ENCODE measurements at places on chromosomes 11 and 22. TPM values are rescaled to one million over a fixed set of nuclear protein-coding genes. Genes with fewer than 3 reads are reported as not detected.
A peak's percentile ranks its signal among the peaks of the same experiment; 100 is the strongest.

GRCh38 chr11:45394294-45395085 is 108.3 kb upstream of the SYT13 start:
- no peak for DNase-seq

DNA sequence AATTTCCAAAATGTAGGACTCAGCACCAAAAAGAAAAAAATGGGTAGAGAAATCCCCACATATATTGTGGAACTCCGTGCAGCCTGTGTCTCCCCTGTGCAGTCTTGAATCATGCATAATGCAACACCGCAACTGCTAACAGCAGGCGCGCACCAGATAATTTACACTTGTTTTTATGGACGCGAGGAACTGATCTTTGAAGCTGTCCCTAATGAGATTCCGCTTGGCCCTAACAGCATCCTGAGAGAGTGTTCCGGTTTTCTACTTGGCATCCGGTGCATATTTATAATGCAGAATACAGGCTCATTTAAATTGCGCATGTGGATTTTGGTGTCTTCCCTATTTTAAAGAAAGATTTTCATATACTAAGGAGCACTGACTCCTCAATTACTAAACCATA is 21.1 kb downstream of the MPPED2 start:
- no peak for DNase-seq

GRCh38 chr11:32451808-32452207 is 16.5 kb upstream of the WT1 start:
- peak; percentile 94 for DNase-seq

GRCh38 chr11:11322101-11322500 is 30.9 kb downstream of the CSNK2A3 start:
- no peak for DNase-seq

DNA sequence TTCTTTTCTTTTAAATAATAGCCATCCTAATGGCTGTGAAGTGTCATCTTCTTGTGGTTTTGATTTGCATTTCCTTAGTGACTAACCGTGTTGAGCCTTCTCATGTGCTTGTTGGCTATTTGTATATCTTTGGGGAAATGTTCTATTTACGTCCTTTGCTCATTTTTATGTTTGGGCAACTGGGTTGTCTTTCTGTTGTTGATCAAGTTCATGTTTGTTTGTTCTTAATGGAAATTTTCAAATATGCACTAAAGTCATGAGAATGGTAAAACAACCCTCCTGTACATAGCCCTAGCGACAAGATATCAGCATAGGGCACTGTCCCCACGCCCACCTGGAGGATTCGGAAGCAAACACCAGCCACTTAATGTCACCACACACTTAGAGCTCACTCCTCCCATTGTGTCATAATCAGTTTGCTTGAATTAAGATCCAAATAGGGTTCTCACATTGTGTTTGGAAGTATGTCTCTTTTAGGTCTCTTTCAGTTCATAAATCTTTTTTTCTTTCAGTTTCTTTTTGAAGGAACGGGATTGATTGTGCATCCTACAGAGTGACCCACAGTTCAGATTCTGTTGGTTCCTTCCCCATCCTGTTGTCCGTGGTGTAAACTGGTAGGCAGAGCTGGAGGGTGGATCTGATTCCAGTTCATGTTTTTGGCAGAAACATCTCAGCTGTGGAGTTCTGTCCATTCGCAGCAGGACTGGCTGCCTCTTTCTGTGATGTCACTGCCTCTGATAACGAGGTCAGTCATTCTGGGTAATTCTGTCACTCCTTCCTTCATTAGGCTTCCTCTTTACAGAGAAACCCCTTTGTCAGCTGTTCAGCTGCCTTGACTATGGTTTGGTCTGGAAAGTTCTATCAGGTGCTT is 26.4 kb upstream of the ADORA2A start:
- DNase-seq: no peak

GRCh38 chr11:1640076-1640946 is 10.7 kb downstream of the KRTAP5-5 start:
- peak; percentile 62 for DNase-seq

GRCh38 chr11:110032259-110032658 is 60.9 kb upstream of the ZC3H12C start:
- no peak for DNase-seq

DNA sequence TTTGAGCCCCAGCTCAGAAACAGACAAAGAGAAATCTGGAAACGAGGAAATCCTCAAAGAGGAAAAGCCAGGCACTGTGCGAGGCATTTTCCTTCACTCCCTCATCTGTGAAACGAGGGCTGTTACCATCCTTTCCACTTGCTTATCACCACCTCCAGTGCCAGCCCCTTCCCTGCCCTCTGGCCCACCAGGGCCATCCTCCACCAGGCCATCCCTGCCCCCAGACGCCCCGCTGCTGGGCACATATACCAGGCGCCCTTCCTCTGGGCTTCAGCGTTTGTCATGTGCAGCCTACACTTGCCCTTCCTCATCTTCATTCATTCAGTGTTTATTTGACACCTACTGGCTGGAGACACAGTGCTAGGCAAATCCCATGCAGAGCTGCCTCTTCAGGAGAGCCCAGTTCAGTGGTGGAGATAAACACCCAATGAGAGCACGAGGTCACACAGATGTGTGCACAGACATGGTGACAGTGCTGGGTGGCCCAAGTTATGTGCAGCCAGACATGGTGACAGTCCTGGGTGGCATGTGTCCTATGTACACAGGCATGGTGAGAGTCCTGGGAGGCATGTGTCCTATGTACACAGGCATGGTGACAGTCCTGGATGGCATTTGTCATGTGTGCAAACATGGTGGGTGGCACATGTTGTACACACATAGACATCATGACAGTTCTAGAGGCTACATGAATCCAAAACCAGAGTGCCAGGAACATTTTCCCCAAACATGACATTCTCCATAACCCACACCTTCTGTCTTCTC is 9.7 kb downstream of the SPTBN2 start:
- DNase-seq: no peak

GRCh38 chr11:102313238-102313940 is 3.9 kb upstream of the BIRC3 start:
- peak; percentile 45 for DNase-seq

GRCh38 chr11:45247433-45247832 is 38.7 kb downstream of the SYT13 start:
- peak; percentile 8 for DNase-seq

- no peak for DNase-seq
Observed at GRCh38 chr11:133982876-133983275, 26.1 kb upstream of the IGSF9B start.

DNA sequence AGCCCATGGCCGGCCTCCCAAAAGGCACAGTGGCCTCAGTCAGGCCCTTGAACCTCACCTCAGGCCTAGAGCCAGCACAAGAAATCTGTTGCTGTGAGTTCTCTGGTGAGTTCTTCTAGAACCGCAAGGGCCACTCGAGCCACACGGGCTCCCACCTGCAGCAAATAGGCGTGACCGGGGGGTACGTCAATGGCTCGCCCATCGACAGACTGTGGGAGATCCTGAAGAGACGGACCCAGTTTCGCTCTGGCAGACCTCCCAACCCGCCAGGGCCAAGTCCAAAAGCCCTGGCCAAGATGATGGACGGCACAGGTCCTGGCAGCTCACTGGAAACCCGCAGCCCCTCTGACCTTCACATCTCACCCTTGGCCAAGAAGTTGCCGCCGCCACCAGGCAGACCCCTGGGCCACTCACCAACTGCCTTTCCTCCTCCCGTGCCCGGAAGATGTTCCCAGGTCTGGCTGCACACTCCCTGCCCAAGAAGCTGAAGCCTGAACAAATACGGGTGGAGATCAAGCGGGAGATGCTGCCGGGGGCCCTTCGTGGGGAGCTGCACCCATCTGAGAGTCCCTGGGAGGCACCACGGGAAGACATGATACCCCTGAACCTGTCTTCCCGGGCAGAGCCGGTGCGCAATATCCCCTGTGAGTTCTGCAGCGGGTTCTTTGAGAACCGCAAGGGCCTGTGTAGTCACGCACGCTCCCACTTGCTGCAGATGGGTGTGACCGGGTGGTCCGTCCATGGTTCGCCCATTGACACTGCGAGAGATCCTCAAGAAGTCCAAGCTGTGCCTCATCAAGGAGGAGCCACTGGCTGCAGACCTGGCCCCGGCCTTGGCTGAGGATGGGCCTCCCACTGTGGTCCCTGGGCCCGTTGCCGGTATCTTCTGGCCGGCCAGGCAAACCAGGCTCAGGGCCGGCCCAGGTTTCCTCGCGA is 544.2 kb upstream of the CCDC179 start:
- DNase-seq: no peak

Gene MRGPRE
- not detected for polyA plus RNA-seq

Gene POU2F3
- polyA plus RNA-seq: 0.40 TPM

Gene FGF4
- not detected for polyA plus RNA-seq

Gene GPHA2
- polyA plus RNA-seq: not detected

Gene RAB36
- polyA plus RNA-seq: 7.1 TPM

Gene FGF19
- not detected for polyA plus RNA-seq

All from cardiac muscle cell (in vitro differentiated cells and primary cell).